Activated CD4-positive, alpha-beta T cell treated with anti-CD3 and anti-CD28 coated beads for 48 hours (primary cell): ENCODE measurements at places on chromosomes 7 and 10.

- no peak for DNase-seq
Measured at GRCh38 chr7:2927592-2927991, 83.5 kb upstream of the GNA12 start.

DNA sequence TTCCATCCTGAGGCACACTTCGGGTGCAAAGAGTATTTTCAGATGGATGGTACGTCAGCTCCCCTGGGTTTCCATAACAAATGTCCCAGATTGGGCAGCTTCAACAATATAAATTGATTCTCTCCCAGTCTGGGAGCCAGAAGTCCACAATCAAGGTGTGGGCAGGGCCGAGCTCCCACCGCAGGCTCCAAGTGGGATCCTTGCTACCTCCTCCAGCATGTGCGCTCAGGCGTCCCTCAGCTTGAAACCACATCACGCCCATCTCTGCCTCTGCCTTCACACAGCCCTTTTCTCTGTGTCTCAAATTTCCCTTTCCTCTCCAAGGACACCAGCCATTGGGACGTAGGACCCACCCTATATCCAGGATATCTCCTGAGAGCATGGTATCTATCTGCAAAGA lies 153.5 kb downstream of the DIP2C start:
- DNase-seq = no peak

DNA sequence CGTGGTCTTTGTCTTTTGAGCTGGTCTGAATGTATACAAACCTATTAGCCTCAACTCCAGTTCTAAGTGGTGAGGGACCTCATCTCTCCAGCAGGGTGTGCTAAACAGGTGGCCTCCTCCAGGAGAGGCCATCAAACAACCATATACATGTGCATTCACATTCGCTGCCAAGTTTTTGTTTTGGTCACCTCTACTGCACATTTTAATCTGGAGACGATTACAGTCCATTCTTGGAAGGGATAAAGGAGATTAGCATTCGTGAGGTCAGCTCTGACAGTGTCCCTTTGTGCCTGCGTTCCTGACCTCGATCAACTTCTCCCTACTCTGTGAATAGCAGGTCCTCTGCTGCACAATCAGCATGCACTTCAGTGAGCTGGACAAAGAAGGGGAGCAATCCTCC lies 60.8 kb downstream of the RHOBTB1 start:
- no peak for DNase-seq

- no peak for DNase-seq
Measured at GRCh38 chr7:14381306-14381705, 391.8 kb upstream of the ETV1 start.

- DNase-seq = no peak
Measured at GRCh38 chr10:122663516-122664130, 36.0 kb downstream of the C10orf120 start.

GRCh38 chr7:114925434-114925833 lies 3.5 kb downstream of the MDFIC start:
- DNase-seq = no peak

GRCh38 chr10:22321924-22322640 lies 1.2 kb downstream of the BMI1 start:
- DNase-seq = peak; percentile 30

- no peak for DNase-seq
Measured at GRCh38 chr10:24219963-24220362, 11.0 kb downstream of the KIAA1217 start.

GRCh38 chr7:24436131-24436920 lies 136.9 kb upstream of the PALS2 start:
- no peak for DNase-seq

- no peak for DNase-seq
Measured at GRCh38 chr7:26743205-26743604, 121.2 kb downstream of the SKAP2 start.

DNA sequence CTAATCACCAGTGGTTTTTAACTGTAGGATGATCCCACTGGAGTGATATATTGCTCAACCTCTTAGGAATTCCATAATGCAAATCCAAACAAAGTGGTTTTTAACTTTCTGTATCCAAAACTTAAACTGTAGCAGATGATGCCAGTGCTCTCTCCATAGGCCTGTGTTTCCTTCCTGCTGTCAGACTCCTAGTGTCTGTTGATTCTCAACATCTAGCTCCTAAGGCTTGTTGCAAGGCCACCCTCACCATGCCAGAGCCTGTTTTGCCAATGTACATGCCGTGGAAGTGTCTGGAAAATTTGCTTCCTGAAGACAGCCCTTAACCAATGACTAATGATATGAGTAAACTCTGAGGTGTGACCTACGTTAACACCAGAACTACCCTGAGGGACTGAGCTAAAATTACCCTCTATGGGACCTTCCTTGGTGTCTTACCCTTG lies 39.3 kb downstream of the C1GALT1 start:
- DNase-seq = no peak

DNA sequence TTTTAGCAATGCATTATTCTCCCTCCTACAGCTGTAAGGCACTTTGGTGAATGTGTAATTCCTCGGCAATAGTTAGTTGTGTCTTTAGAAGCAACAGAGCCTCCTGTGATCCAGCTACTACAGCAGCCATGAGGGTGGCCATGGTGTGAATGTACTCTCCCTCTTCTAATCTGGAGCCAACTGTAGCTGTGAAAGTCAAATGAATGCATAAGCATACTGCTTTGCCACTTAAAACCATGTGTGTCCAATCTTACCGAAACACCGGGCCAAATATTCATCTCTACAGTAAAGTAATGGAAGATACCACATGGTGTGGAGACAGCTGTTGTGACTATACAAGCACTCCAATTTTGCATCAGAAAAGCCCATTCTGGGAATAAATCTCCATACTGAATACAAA lies 195.0 kb downstream of the DNAJC1 start:
- DNase-seq = no peak
